ENCODE measurements at places on chromosomes 1 and 21. TPM values are rescaled to one million over a fixed set of nuclear protein-coding genes. Genes with fewer than 3 reads are reported as not detected.

GRCh38 chr1:221025956-221026355, 146.7 kb downstream of the HLX start:
- DNase-seq, result no peak

DNA sequence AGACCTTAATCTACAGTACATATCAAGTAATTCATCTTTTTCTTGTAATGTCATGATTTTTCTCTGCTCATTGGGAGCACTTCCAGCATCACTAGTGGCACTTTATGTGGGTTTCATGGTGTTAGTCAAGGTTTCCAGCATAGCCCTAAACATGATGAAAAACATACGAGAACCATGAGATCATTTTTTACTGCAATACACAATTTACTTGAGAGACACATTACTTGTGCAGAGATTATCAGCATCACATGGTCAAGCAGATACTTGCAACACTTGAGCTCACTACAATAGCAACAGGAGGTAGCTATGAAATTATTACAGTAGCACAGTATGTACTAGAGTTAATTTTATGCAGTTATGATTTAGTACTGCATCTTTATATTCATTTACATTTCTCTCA, 36.4 kb downstream of the ITGB3BP start:
- DNase-seq, result no peak

Gene MTARC2
- polyA plus RNA-seq, result 55.1 TPM

GRCh38 chr1:175162955-175163354, 29.6 kb downstream of the KIAA0040 start:
- no peak for DNase-seq

Gene OLFM3
- polyA plus RNA-seq, result 30.3 TPM

GRCh38 chr1:82775406-82776000, 974.8 kb downstream of the ADGRL2 start:
- peak; percentile 10 for DNase-seq

Gene FRRS1
- polyA plus RNA-seq, result 8.4 TPM

Gene APCS
- polyA plus RNA-seq, result not detected

- DNase-seq, result no peak
Measured at GRCh38 chr1:226686440-226687425, 52.3 kb downstream of the ITPKB start.

Gene LRRC71
- 0.35 TPM for polyA plus RNA-seq

- DNase-seq, result no peak
Measured at GRCh38 chr1:190399233-190399632, 78.4 kb downstream of the BRINP3 start.

DNA sequence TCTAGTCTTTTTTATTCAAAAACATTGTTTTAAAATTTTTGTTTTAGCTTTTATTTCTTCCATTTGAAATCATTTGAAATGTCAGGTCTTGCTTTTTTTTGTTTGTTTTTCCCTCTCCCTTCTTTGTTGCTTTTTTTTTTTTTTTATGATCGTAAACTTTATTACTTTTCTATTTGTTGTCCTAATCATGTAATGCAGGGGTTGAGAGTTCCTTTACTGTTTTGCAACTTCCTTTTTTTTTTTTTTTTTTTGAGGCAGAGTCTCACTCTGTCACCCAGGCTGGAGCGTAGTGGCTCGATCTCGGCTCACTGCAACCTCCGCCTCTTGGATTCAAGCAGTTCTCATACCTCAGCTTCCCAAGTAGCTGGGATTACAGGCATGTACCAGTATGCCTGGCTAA, 24.8 kb downstream of the IVNS1ABP start:
- no peak for DNase-seq

- peak; percentile 26 for DNase-seq
Measured at GRCh38 chr1:84996846-84997666, at the start of gene MCOLN2. Gene MCOLN2, minus strand, starts transcription at chr1:84997113. Its CDS starts 241 bp downstream, at chr1:84996872.

DNA sequence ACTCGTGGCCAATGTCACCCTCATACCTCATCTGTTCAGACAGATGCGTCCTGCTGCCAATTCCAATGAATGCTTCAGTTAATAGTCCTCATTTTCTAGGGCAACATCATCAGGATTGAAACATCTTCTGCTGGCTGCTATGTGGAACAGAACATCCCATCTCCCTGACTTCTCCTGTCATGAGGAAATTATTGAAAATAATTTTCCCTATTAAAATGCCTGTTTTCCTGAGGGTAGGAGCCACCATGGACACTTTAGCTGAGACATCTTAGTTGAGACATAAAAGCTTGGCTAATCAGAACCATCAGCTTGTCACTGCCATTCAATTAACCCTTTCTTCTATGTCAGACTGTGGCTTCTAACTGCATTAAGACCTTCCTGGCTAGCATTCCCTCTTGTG, 396.1 kb downstream of the HHAT start:
- DNase-seq, result no peak

- no peak for DNase-seq
Measured at GRCh38 chr1:10692401-10693021, 103.9 kb downstream of the CASZ1 start.

- DNase-seq, result no peak
Measured at GRCh38 chr1:7398982-7399381, 372.1 kb upstream of the VAMP3 start.

DNA sequence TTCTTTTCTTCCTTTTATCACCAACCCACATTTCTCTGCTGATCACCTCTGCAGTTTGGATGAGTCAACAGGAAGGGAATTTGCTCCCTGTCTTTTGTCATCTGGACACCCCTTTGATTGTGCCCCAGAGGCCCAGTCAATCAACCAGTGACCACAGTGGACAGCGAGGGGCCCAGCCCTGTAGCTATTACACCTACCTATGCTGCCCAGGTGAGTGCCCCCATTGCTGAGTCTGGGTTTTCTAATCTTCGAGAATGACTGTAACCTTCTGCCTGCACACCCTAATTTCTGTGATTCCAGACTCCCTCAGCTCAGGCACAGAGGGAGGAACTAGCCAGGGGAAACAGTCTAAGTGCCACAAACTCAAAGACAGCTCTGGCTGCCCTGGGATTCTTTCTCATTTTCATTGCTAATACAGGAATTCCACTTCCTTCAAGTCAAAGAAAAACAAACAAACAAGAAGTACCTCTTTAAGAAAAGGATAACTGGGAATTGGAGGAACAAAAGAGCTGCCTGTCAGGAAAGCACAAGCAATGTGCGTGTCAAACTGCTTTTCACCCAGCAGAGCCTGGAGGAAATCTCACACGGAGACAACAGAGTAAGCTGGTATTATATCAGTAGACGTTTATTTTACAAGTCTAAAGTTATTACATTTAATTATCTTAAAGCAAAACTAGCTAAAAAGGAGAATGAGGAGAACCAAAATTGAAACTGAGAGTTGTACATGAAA, 311.1 kb downstream of the AJAP1 start:
- DNase-seq, result no peak

DNA sequence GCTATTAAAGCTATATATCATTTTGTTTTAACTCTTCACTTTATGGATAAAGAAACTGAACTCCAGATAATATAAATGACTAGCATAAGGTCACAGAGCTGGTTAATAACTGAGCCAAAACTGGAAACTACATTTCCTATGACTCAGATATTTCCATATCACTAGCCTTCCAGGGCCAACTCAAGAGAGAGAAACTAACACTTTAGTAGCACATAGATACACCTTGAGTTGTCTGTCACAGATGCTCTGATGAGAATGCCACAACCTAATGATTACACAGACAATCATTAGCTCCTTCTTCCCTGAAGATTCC, 40.7 kb downstream of the NME7 start:
- DNase-seq, result no peak

GRCh38 chr1:205678286-205679111, 1.8 kb downstream of the SLC45A3 start:
- DNase-seq, result no peak

DNA sequence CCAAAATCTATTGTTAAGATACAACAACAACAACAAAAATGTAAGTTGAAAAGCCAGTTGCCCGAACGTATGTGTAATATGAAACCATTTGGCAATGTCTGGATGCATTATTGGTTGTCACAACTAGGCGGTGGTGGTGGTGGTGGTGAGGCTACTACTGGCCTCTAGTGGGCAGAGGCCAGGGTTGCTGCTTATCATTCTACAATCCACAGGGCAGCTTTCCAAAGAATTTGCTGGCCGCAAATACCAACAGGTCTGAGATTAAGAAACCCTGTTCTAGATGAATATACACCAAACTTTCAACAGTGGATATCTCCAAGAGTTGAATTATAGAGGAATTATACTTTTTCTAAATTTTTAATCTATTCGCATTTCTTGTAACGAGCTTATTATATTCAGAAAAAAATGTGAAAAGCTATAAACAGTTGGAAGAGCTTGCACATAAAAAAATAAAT, 26.8 kb upstream of the ZNF697 start:
- DNase-seq, result no peak

GRCh38 chr1:183159960-183160359, 26.1 kb upstream of the LAMC2 start:
- DNase-seq, result no peak

DNA sequence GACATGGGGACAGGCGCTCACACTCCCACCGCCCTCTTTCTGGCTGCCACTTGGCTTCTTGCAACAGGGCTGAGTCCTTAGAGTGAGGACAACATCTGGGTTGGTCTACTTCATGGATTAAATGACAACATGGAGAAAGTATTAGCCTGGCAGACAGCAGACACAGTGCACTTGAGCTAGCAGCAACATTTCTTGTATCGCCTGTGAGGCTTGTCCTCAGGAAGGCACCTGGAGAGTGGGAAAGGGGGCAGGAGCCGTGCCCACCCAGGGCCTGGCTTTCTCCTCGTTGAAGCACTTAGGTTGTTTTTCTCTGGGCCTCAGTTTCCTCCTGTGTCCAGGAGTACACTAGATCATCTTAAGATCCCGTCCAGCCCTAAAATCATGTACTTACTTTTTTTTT, 3.7 kb downstream of the ELF3 start:
- no peak for DNase-seq

- no peak for DNase-seq
Measured at GRCh38 chr1:99004254-99004860, 304 bp downstream of the PLPPR5 start.

GRCh38 chr1:14363036-14363590, 235.4 kb upstream of the KAZN start:
- DNase-seq, result no peak

DNA sequence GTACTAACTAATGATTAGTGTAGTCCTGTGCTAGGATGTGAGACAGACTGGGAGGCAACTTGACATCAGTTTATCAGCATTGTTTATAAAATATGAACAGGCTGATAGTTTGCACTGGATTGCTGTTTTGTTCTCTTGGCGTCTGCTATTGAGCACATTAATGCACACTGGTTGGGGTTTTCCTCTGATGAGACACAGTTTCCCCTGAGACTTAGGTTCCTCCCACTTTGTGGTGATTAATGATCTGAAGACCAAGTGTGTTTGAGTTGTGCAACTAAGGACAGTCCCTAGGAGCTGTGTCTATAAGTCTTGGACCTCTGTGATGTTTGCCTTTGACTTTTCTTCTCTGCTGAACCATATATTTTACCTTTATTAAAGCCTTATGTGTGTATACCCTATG, 1015.4 kb downstream of the AMY1C start:
- no peak for DNase-seq

- DNase-seq, result no peak
Measured at GRCh38 chr1:167371030-167371429, 147.3 kb downstream of the CD247 start.

Gene ZSCAN20
- 5.1 TPM for polyA plus RNA-seq

Measured in right renal cortex interstitium (tissue), 3 donors.